ENCODE measurements at places on chromosomes 16 and 17.

DNA sequence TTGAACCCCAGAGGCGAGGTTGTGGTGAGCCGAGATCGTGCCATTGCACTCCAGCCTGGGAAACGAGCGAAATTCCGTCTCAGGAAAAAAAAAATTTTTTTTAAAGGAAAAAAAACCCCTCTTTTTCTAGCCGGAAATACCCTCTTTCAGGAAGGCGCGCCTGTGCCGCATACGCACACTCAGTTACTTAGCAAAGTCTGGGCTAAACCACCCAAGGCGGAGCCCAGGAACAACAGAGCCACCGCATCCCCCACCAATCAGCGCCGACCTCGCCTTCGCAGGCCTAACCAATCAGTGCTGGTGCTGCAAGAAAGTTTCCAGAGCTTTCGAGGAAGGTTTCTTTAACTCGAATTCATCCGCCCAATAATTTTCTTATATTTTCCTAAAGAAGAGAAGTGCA, 510.4 kb downstream of the KCNJ18 start:
- no peak for DNase-seq

DNA sequence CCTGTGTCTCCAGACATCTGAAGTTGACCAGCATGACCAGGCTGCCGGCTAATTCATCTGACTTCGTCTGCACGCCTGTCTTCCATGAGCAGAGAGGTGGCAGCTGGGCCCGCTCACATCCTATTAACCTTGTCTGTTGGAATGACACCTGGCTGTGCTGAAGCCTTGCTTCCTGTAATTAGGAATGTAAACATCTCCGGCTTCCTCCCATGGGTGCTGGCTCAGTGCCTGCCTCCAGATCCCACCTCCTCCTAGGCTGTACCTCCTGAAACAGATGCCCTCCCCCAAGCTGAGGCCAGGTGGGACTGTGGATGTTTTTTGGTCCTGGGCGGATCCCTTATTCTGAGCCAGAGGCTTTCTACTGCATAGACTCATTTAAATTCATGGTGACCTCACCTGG, 296.3 kb downstream of the HS3ST4 start:
- no peak for DNase-seq

DNA sequence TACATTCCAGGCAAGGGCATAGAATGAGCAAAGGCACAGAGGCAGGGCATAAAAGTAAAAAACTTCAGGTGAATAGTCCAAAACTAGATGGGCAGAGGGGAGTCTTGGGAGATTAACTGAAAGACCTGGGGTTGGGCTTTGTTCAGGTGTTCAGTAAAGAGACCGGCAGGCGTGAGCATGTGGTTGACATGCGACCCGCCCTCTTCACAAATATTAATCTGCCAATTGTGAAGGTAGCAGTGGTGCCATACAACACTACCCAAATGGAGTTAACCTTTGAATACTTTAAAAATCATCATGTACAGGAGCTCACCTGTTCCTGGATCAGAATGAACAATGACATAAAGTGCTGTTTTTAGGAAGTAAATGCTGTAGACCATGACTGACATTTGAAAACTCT, 225.5 kb downstream of the LGALS9B start:
- no peak for DNase-seq

DNA sequence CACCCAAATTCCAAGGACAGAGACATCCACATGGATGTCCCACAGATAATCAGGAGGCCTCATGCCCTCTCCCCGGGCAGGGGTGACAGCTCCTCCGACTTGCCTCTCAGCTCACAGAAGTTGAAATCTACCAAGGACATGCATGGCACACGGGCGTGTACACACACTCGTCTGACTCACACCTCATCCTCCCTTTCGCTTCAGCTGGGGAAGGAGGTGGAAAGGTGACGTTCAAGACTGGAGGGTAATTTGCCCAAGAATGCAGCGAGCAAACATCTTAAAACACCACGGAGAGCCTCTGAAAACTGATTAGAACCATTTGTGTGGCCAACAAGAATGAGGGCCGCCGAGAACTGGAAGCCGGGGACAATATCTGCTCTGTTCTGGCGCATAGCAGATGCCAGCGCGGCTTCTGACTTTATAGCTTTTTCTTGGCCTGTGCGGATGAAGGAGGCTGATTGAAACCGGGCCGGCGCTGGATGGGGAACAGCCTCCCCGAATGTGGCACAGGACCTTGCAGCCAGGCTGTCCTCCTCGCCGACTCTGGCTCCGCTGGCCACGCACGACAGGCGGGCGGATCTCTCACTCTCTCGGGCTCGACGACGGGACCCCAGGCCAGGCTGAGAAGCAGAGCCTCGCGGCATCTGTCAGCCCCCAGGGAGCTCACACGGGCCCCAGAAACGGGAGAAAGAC, 100.9 kb downstream of the C16orf95 start:
- DNase-seq, result no peak

GRCh38 chr17:48297825-48298224, 132.2 kb downstream of the SKAP1 start:
- no peak for DNase-seq

DNA sequence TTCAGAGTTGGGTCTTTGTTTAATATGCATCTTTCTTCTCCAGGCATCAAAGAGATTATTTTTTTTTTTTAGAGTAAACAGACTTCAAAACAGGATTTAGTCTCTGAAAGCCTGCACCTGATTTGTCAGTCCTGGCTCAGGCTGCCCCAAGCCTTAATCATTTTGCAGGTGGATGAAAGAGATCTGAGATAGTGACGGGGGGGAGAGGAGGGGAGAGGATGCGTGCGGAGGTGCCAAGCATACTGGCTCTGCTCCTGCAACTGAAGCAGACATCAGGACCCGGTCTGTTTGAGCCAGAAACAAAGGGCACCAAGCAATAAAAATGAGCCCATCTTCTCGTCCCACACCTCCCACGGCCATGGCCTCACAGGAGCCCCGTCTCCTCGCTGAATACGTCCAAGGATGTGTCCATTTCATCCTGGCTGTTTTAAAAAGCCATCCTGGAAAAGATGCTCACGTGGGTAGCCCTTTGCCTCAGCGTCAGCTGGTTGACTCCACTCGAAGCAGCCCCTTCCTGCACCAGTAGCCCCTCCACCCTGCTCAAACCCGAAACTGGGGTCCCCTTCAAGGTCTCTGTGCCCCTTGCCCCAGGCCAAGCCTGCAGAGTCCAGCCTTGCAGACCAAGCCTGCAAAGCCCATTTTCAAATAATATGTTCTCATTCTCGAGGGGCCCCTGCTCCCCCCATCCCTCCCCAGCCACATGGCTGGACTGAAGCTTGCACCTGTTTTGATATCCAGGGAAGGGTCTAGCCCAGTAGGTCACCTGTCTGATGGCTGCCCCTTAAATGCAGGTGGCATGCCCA, 84.8 kb upstream of the TNRC6C start:
- DNase-seq, result no peak

- no peak for DNase-seq
Measured at GRCh38 chr16:89123831-89124100, 30.1 kb downstream of the ACSF3 start.

- no peak for DNase-seq
Measured at GRCh38 chr17:17856386-17856785, 19.6 kb upstream of the SREBF1 start.

- no peak for DNase-seq
Measured at GRCh38 chr17:64472564-64472963, 23.6 kb downstream of the MILR1 start.

- DNase-seq, result no peak
Measured at GRCh38 chr16:72255786-72256185, 83.8 kb upstream of the PMFBP1 start.

DNA sequence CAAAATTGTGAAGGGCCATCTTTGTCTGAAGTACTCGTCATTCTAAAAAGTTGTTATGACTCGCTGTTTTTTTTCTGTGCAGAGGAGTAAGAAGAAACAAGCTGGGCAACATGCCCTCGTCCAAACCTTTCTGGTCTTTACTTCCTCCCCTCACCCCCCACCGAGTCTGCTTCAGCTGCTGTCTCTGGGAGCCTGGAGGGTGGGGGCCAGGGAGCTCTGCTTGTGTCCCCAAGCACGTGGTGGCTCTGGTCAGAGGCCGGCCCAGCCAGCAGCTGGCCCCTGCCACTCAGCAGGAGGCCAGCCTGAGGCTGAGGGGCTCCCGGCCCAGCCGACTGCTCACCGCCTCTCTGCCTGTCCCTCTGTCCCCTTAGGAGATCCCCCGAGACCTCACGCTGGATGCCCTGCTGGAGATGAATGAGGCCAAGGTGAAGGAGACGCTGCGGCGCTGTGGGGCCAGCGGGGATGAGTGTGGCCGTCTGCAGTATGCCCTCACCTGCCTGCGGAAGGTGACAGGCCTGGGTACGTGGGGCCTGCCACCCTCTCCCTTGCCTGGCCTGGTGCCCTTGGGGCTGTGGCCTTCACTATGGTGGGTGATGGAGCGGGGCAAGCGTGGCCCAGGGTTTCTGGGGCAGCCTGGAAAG, 53.7 kb upstream of the LGALS9 start:
- no peak for DNase-seq

GRCh38 chr16:55118701-55119260, 188.1 kb downstream of the IRX5 start:
- DNase-seq, result no peak

- DNase-seq, result no peak
Measured at GRCh38 chr17:62588109-62588508, 39.4 kb upstream of the MRC2 start.

DNA sequence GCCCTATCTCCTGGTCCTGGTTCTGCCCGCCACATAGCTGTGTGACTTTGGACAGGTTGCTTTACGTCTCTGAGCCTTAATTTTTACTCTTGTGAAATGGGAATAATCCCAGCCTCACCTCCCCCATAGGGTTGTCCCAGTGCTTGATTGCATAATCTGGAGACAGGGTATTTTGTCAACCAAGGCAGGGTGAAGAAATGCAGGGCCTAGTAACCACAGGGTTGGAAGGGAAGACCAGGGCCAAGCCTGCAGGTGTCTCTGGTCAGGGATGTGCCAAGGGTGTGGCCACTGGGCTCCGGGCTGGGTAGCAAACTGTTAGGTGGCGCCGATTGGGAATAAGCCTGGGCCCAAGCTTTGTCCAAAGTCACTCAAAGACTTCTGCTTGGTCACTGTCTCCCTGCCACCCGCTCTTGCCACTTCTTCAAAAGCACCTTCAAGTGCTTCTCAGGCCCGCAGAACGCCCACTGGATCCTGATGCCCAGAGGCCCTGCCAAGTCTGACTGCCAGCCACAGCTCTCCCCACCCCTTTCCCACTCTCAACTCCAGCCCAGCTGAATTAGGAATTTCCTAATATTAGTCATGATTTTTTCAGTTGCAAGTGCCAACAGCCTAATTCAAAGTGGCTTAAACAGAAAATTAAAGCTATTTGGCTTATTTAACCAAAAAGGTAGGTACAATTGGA, 20.6 kb upstream of the COL1A1 start:
- DNase-seq, result no peak

DNA sequence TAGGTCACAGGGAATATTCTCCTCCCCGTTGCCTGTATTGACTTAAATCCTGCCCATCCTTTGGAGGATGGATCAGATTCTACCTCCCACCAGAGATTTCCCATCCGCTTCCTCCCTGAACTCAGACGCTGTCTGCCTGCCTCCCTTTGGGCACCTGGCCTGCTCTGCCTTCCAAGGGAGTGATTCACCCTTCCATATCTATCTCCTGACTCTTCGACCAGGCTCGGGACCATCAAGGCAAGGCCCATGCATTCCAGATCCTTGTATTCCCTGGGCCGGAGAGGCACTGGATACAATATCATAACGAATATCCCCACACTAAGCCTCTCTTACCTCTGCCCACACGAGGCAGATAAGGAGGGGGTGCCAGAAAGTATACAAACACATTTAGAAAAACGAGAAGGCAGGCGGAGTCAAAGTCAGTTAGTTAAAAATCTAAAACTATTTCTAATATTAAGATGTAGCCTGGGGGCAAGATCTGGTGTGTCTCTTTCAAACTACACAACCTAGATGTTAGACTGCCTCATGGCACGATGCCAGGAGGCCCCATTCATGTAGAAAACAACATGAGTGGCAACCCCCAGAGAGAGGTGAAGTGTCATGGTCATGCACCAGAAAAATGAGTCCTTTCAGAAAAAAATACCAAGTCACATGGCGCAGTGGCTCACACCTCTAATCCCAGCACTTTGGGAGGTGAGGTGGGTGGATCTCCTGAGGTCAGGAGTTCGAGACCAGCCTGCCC, 9.2 kb downstream of the PMP22 start:
- DNase-seq, result no peak

DNA sequence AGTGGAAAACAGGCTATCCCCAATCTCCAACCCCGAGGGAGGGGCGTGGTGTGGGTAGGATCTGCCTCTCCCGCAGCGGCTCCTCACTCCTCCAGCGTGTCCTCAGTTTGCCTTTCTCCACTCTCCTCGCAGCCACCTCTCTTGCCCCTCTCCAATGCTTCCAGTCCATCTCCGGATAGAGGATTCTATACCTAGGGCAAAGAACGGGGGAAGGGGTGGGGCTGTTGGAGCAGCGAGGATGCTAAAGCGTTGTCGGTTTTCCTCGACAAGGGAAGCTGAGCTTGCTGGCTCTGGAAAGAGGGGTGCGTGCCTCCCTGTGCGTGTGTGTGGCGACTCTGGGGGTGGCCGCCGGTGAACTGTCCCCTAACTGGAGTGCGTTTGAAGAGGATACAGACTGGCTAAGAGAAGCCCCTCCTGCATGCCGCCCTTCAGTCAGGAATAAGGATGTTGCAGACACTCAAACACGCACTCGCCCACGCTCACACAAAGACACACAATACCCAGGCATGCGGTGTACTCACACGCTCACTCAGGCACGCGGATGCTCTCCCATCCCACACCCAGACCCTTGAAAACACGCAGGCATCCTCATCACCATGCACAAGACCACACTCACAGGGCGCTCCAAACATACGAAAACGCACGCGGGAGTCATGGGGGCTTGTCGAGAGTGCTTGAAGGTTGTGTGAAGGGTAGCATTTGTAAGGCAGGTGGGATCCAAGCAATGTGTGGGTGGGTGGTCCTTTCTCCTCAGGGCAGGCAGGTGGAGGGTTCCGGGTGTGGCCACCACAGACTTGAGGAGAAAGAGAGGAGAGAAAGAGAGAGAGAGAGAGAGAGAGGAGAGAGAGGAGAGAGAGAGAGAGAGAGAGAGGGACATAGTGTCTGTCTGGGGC, 655 bp upstream of the GPR139 start:
- DNase-seq, result no peak

DNA sequence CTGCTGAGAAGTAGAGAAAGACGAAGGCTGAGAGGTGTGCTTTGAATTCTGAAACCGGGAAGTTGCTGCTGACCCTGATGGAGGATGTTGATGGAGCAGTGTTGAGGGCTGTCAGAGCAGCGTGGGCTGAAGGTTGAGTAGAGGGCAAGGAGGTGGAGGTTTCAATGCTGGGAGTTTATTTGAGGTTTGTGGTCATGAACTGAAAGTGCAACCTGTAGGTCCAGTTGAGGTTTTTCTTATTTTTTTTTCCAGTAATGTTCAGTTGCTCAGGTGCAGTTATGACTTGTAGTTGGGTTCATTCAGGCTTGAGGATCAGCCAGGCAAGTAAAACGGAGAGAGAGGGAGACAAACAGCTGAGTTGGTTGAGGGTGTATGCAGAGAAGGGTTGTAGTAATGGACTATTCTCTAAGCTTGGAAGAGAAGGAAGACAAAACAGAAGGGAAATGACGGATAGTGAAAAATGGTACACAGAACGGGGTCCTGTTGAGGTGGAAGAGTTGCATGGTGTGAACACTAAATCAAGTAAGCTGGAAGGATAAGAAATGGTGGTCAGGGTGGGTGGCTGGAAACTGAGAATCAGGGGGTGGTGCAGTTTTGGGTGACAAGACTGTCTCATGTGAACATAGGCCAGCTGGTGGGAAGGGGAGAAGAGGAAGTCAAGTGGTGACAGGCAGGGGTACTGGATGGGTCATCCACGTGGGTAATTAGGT, 8.7 kb upstream of the UBE2G1 start:
- DNase-seq, result no peak

Data from glomerular endothelial cell (primary cell).